ENCODE measurements at places on chromosomes 2 and 18. TPM values are rescaled to one million over a fixed set of nuclear protein-coding genes. Genes with fewer than 3 reads are reported as not detected.

The DSG3 gene
- not detected for total RNA-seq

The GCKR gene
- not detected for total RNA-seq

The PARD3B gene
- 10.6 TPM for total RNA-seq

The DAPL1 gene
- not detected for total RNA-seq

The IL36A gene
- total RNA-seq, result not detected

DNA sequence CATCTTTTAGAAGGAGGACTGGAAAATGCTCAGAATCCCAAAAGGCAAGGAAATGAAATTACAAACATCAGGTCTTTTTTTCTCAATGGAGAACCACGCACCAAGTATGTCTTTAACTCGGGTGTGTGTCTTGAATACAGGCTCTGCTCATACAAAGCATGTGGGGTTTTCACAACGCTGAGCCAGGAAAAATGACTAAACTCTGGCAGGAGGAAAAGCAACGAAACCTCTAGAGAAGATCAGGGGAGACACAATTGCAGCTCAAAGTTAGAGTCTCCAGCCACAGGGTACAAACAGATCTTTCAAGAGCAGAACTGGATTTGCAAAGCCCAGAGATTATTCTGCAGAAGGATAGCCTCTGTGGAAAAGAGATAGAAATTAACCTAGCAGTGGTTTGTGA, 42.8 kb upstream of the TPO start:
- DNase-seq, result no peak

GRCh38 chr2:159982270-159982669, 80.1 kb downstream of the PLA2R1 start:
- DNase-seq, result no peak

DNA sequence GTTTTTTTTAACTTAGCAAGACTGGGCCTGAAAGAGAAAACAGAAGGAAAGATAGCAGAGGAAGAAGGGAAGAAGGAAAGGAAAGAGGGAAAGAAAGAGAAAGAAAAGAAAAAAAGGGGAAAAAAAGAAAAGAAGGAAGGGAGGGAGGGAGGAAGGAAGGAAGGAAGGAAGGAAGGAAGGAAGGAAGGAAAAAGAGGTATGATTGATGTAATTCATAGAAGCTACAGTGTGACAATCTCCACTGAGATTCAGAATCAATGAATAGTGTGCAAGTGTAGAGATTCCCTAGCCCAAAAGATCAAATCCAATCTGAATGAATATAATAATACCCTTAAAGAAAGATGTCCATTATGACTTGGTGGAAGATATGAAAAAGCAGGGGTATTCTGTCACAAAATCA, 126.9 kb upstream of the DNAJC10 start:
- DNase-seq, result no peak

DNA sequence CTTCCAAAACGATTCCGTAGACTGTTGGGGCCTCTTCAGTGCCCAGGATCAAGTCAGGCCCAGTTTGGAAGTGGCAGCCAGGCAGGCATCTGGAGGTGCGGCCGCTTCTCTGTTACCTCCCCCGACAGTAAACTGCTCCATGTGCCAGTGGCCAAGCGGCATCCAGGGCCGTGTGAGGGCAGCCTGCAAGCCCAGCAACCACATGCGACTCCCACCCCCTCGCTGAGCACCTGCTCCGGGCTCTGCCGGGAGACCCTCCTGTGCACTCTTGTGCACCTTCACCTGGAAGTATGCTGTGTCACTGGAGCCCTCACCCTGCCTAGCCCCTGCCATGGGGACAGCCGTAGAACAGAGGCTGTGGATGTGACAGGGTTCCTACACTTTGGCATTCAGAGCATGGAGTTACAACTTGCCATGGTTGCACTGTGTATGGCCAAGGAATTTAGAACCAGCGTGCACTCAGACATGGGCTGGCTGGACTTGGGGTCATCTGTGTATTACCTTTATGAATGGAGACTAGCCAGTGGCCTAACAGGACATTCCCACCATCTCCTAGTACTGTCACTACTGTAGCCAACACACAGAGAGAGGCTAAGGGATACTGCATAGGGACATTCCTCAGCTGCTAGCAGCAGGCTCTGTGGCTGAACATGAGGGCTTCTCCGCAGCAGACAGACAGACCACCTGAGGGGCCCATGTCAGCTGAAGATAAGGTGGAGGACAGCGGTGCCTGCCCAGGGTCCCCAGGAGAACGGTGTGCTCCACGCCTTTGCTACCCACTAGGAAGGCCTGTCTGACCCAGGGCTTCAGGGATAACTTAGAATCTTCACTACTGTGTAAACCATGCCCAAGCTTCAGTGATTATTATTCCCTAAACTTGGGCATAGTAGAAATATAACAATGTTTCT, 25.0 kb upstream of the FAHD2A start:
- DNase-seq, result no peak

DNA sequence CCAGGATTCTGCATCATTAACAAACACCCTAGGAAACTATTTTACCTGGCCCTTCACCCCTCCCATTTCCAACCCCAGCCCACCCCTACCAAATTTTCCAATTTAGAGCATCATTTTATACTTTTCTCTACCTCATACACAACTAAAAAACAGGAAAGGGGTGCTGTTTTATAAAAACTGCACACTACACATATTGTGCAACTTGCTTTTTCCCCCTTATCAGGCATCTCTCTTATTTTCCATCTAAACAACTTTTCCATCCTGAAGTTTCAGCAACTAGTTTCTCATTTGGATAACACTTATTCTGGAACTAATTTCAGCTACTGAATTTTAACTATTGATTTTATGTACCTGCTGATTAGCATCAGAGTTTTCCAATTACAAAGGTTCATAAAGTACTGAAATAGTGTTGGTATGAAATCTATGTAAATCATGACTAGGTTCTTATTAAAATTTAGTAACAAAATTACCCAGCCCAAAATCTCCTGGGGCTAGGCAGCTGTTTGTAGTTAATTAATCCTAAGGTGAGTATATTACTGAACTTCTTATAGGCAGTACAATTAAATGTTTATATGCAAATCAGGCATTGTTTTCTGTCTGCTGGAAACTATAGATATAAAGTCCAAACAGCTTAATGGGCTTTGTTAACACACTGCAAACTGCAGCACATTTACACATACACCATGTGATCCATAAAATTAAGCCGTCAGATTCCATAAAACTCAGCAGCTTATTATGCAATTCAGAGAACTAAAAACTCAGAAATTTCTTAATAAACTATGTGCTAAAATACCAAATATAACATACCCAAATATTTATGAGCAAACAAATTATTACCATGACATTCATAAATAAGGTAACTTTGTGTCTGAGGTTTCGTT, 7.9 kb downstream of the SF3B1 start:
- DNase-seq, result no peak

GRCh38 chr2:95353055-95353575, 49.4 kb upstream of the FAHD2A start:
- peak; percentile 37 for DNase-seq

DNA sequence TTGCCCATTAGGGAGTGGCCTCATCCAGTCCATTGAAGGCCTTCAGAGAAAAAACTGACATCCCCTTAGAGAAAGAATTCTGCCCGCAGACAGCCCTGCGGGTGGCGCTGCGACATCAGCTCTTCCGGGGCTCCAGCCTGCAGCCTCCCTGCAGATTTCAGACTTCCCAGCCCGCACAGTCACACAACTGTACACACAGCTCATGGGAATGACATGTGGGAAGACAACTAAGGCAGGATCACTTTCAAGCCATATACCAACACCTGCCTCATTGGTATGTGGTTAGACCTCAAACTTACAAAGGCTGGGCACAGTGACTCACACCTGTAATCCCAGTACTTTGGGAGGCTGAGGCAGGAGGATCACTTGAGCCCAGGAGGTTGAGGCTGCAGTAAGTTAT, 24.8 kb upstream of the TUBB6 start:
- no peak for DNase-seq

GRCh38 chr2:233501198-233502076, 65.1 kb downstream of the USP40 start:
- DNase-seq, result no peak

Measured in SJSA1 (cell line).